ENCODE measurements at places on chromosomes 13 and 19.

- DNase-seq = no peak
Observed at GRCh38 chr13:51502153-51502651, 49.4 kb upstream of the INTS6 start.

- DNase-seq = no peak
Observed at GRCh38 chr13:68046903-68047302, 816.8 kb upstream of the PCDH9 start.

GRCh38 chr13:75139291-75139690, 342.7 kb downstream of the TBC1D4 start:
- DNase-seq = peak; percentile 31

DNA sequence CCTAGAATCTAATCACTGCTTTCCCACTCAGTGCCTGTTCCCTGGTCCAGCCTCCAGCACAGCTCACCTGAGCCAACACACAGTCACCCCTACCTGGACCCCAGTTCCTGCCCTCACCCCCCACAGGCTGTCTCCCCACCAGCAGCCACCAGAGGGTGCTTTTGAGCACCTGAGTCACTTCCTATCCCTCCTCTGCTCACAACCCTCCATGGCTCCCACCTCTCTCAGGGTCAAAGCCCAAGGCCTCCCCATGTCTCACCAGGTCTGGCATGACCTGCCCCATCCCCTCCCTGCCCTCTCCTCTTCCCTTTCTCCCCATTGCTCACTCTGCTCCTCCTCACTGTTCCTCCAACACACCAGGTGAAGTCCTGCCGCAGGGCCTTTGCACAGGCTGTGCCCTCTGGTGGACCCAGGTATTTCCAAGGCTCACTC, 7.1 kb upstream of the DPP9 start:
- DNase-seq = no peak

- DNase-seq = no peak
Observed at GRCh38 chr13:64510747-64511146, 2719.4 kb downstream of the PCDH9 start.

DNA sequence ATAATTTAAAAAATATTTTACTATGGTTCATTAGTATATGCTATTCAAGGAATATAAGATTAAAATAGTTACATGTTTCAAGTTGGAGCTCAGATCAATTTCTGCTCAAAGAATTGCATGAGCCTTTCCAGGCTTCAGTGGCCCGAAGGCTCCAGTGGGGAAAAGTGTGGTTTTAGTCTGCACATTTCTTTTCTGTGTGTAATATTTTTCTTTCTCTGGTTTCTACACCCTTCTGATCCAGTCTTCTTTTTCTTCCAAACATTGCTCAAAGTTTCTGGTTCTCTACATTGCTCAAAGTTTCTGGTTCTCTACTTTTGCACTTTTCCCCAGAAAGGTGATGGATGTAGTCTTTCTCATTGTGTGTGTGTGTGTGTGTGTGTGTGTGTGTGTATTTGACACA, 64.7 kb upstream of the OXGR1 start:
- no peak for DNase-seq

DNA sequence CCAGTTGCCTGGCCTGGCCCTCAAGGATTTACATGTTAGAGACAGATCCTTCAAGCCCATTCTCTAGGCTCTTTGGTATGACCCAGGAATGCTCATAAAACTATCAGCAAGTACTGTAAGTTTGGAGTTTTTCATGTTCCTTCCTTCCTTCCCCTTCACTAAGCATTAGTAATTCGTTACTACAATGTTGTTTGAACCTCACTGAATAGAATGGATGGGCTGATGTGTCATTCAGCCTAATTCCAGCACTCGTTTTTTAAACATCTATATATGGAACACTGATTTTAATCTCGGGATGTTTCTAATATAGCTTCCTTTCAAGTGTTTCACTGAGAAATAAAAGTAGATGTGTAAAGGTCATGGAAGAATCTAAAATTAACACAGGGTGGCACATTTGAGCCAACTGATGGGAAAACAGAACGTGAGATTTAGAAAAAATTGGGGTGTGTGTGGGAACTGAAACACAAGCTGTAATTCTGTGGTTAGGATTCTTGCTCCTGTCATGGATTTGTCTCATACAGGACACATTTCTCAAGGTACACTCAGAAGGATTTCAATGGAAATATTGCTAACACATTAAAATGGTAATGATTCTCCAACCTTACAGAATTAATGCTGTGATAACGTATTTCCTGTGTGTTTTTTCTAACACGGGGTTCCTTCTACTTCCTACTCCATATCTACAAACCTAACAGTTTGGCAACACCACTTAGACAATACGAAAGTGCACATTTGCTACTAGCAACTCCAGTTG, 93.4 kb downstream of the FLT1 start:
- DNase-seq = peak; percentile 58

- DNase-seq = peak; percentile 57
Observed at GRCh38 chr13:99484473-99484872, 16.8 kb upstream of the TM9SF2 start.

- no peak for DNase-seq
Observed at GRCh38 chr13:23510544-23510916, 59.7 kb upstream of the TNFRSF19 start.

DNA sequence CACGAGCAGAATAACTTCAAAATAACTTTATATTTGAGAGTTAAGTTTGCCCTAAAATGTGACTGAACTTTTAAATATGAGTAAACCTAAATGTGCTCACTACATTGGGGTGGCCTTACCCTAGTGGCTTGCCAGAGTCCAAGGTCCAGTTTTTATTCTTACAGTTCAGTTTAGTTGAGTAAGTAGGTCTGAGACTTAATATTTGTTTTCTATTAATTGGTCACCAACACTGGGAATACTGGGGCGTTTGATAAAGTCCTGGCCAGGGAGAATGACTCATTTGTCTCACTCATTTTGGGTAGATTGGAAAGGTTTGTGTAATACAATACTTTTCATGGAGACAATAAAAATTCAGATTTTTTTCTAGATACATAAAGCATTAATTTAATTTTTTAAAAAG, 127.8 kb upstream of the SPATA13 start:
- no peak for DNase-seq

GRCh38 chr13:29577136-29578051, 18.1 kb downstream of the SLC7A1 start:
- DNase-seq = no peak

- DNase-seq = no peak
Observed at GRCh38 chr19:44552324-44552723, 22.8 kb upstream of the CEACAM20 start.

GRCh38 chr13:40230833-40231266, 435.6 kb downstream of the FOXO1 start:
- DNase-seq = no peak

DNA sequence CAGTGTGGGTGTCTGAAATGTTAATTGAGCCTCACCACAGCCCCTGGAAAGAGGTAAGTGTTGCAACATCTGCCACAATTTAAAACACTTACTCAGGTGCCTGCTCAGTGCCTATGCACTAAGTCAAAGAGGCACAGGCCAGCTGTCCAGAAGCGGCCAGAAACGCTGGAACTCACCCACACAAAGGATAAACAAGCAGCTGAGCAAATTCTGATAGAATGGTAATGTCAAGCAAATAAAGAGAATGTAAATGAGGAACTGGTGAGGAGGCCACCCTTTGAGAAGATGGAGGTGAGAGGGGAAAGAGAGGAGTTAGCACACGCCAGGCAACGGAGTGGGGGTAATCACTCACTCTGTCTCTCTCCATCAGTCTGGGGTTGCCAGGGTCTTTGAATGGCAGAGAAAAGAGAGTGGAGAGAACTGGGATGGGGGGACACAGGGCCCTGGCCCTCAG, 67.7 kb upstream of the SERP2 start:
- DNase-seq = no peak

- DNase-seq = no peak
Observed at GRCh38 chr13:53220038-53220437, 191.4 kb downstream of the OLFM4 start.

- DNase-seq = no peak
Observed at GRCh38 chr13:88303605-88304004, 632.4 kb downstream of the SLITRK5 start.

- DNase-seq = no peak
Observed at GRCh38 chr19:28003543-28003942, 1209.4 kb downstream of the UQCRFS1 start.

DNA sequence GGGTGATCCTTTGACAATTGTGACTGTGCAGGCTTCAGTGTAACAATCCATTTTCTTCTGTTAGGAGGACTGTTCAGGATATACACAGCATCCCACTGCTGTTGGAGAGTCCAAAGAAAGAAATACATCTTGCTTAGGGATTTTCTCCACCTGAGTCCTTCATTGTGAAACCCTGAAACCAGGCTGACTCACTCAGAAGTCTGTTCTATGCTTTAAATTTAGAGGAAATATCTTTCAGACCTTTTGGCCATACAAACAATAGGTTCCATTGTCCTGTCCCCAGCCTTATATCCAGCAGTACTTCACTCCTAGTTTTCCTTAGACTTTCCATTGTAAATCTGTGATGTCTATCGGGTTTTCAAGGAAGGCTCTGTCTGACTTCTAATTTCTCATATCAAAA, 379.1 kb downstream of the SUCLA2 start:
- no peak for DNase-seq

- no peak for DNase-seq
Observed at GRCh38 chr19:51450730-51451307, 7.4 kb downstream of the SIGLEC8 start.

DNA sequence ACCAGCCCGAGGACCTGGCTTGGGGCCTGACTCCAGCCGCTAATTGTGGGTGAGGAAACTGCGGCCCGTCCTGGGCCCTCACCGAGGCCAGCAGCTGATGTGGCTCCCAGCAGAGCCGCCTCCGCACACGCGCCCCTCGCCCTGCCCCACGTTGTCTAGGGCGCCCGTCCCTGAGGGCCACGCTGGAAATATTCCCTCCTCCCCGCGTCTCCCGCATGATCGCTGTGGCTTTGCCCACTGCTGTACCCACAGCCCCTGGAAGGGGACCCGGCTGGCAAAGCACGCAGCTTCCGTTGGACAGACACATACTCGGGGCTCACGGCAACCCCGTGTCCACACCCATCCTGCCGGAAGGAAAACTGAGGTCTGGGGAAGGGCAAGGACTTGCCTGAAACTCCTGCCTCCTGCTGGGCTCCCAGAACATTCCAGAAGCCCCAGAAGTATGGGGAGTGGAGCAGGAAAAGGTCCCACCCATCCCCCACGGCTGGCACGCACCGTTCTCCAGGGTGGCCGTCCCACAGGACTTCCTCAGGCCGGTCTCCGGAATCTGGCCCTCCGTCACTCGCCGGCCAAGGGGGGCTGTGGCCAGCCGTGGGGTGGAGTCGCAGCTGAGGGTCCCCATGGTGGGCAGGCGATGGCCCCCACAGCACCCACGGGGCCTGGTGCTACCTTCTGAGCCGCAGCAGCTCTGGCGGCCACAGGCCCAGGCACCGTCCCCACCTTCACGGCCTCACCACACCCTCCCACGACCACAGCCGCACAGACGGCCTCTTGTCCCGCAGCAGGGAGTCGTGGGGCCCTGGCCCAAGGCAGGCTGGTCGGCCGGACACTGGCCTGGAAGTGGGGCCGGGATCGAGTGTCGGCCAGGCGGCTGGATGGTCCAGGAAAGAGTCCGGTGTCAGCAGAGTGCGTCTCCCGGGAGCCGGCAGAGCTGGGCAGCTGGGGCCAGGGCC, 13.6 kb upstream of the SHC2 start:
- DNase-seq = no peak

DNA sequence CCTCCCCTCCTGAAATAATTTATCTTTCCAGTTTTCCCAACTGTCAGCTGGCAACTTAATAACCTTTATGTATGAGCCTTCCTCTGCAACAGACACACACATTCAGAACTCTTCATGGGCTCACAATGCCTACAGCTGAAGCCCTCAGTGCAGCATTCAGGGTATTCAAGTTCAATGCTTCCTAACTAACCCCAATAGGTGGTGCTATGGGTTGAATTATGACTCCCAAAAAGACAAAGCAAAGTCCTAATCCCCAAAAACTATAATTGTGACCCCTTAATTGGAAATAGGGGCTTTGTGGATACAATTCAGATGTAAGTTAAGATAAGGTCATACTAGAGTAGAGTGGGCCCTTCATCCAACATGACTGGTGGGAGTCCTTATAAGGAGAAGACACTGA, 202.2 kb downstream of the SUCLA2 start:
- no peak for DNase-seq

- DNase-seq = no peak
Observed at GRCh38 chr19:17577457-17578097, 22.1 kb downstream of the COLGALT1 start.

DNA sequence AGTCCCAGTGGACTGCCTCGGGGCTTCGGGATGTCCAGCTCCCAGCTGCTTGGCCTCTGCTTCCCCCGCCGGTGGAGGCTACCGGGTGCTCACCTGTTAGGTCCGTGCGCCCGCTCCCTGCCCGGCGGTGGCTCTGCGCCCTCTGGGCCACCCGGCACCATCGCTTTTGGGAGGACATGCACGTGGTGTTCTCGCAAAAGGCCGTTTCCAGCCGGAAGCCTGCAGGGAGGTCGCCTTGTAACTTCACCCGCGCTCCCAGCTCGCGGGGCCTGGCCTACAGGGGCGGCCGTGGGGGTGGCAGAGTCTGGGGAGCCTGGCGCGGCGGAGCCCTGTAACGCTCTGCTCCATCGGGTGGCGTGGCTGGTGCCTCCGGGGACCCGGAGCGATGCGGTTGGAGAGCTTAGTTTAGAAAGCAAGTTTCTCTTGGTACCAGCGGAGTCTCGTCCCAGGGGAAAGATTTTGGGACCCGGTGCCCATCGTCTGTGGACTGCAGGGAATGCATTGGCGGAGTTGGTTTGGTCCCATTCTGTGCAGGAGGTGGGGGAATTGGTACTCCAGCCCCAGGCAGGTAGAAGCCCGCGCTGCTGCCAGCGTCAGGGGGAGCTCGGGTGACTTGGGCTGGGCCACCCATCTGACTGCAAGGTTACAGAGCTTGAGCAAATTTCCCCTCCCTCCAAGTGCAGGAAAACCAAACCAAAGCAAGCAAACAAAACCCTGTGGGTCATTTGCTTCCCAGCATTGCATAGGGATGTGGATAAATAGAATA, 673 bp downstream of the SPATA13 start:
- DNase-seq = no peak

GRCh38 chr19:30648866-30649862, 277.0 kb downstream of the ZNF536 start:
- no peak for DNase-seq

DNA sequence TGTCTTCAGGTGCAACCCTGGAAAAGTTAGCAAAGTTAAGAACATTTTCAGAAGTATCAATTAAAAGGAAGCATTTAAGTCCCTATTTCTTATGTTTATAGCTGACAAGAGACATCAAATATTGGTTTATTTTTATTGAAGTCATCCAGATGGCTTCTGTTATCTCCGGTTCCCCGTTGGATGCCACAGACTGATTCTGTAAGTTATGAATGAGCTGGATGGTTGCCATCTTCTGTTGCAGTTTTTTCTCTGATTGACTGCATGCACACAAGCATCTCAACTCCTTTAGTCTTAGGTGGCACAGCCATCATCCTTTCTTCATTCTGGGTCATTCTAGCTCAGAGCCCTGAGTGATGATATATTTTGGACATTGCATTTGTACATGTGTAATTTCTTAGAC, 10.6 kb upstream of the OXGR1 start:
- no peak for DNase-seq
